ENCODE measurements at places on chromosomes 6 and 20.

DNA sequence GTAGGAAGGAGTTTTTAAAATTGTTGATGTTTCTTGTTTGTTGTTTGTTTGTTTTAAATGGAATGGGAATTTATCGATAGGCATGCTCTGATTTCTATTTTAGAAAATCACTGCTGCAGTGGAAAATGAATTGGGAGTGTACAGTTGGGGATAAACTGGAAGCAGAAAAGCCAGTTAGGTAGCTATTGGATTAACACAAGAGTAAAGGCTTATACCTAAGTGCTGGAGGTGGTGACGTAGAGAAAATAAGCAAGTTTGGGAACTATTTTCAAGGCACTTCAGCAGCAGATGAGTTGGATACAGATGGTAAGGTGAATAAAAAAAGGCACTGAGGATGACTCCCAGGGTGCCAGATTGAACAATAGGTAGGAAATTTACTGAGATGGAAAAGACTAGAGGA is 164.9 kb downstream of the PLCB4 start:
- no peak for DNase-seq

DNA sequence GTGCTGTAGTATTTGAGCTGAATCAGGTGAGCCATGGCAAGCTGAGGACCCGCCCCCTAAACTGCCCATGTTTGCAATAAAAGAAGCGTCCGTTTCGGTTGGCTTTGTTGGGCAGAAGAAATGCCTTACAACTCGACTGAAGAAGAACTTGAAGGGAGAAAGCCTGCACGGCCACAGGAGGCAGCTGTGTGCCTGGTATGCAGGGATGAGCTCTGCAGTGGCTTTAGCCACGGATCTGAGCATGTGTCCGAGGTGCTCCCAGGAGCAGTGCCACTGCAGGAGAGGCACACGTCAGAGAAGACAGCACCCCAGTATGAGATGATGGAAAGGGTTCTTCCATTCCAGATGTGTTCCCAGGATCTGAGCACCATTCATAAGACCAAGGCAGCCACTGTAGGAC is 23.5 kb downstream of the KIZ start:
- no peak for DNase-seq

GRCh38 chr6:154536999-154537398 is 26.5 kb upstream of the CNKSR3 start:
- no peak for DNase-seq

- no peak for DNase-seq
Observed at GRCh38 chr6:93468291-93468690, 48.9 kb upstream of the EPHA7 start.

All from NCI-H1417 (cell line).